ENCODE measurements at places on chromosomes 1 and 21.

- DNase-seq: no peak
Observed at GRCh38 chr1:30242168-30242567, 481.2 kb downstream of the MATN1 start.

DNA sequence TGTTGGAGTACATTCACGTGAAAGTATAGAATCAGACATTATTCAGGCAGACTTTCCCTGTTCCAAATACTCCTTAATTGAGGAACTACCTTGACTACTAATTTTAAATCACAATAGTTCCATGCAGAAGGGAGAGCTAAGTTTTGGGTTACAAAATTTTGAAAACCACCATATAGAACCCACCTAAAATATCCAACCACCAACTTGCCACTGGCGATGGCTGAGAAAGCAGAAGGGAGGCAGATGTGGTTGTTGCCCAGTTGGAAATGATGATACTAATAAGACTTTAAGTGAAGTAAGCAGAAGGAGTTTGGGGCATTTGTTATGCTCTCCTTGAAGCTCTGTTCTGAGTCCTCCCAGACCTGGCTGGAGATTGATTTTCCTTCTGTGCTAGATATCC is 190.7 kb downstream of the HLX start:
- DNase-seq: no peak

DNA sequence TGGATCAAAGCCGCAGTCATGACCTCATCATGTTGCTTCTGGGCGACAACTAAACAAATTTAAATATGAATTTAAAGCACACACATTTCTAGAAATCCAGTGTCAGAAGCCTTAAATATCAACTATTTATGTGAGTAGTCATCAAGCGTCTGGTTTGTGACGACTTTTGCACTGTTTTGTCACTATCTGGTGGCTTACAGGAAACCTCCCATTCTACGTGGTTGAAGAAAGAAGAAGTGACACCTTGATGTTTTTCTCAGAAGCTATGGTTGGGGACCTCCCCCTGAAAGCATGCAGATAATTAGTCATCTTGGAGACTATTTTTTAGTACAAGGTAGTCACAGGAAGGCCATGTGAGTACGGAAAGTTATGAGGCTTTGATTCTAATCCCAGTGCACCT is 58.5 kb downstream of the TENT5C start:
- DNase-seq: no peak

- peak; percentile 69 for DNase-seq
Observed at GRCh38 chr1:210377731-210378333, 49.1 kb downstream of the HHAT start.

GRCh38 chr1:115654125-115654524 is 12.4 kb downstream of the VANGL1 start:
- no peak for DNase-seq

GRCh38 chr1:16043521-16043920 is at the start of gene CLCNKB:
TSS of gene CLCNKB (plus strand) at chr1:16043782. CDS start at chr1:16044493, 711 bp downstream.
- no peak for DNase-seq

DNA sequence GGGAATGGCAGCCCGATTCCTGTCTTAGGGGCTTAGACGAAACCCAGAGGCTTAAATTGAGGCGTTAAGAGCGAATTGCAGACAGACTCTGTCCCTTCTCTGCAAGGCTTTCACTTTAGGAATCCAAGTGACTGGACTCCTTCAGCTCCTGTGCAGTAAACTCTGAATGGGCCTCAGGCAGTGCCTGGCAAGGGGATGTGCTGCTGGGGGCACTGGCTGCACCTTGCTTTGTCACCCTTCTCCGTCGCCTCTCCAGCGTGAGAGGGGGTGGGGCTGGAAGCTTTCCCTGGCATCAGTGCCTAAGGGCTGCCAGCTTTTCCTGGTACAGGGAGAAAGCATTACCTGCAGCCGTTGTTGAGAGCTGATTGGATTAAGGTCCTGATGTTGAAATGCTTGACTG is 39.9 kb upstream of the NFASC start:
- DNase-seq: no peak

DNA sequence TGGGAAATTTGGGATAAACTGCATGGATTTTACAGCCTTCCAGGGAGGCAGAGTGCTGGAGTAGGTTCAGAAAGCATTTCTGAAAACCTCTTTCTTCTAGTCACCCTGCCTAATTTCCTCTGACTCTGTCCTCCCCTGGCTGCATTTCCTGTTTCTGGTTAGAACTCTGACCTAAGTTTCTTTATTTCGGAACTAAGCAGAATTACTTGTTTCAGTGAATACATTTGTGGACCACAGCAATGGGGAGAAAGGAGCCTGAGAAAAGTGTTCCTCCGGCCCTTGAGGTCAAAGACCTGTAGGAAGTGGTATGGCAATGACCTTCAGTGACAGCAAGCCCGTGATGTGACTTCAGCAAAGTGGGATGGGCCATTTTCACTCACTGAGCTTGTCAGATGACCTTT is 173.4 kb upstream of the RUNX1 start:
- DNase-seq: no peak

Measured in EL (cell line).